Left ventricle myocardium inferior (tissue), 1 donor: ENCODE measurements at places on chromosomes 2 and 18.

GRCh38 chr18:78679031-78679430 is 300.6 kb upstream of the SALL3 start:
- no peak for DNase-seq

DNA sequence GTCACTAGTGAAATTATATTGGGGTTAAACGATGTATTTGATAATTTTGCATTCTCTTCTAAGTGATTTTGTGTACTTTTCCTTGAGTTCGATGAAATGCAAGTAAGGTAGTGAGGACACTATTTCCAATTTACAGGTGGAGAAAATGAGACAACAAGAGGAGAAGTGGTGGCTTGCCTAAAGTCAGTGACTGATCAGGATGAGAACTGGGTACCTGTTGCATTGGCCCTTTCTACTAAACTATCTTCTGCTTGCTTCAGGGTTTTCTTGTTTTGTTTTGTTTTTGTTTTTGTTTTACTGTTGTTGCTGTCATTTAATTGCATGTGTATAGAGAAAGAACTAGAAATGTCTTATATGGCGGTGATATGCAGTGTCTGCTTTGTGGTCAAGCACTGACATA is 31.4 kb upstream of the FBXO11 start:
- no peak for DNase-seq

GRCh38 chr18:7737550-7737949 is 170.4 kb downstream of the PTPRM start:
- no peak for DNase-seq

DNA sequence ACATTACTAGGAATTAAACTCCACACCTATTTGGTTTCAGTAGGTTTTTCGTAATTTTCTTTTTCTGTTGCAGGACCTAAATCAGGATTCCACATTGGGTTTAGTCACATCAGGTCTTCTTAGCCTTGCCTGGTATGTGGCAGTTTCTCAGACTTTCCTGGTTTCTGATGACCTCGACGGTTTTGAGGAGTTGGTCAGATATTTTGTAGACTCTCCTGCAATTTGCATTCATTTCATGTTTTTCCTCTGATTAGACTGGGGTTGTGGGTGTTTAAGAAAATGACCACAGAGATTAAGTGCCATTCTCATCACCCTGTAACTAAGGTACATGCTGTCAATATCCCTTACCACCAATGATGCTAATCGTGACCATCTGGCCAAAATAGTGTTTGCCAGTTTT is 97.3 kb upstream of the ST6GAL2 start:
- DNase-seq, result no peak

- no peak for DNase-seq
Measured at GRCh38 chr18:4586731-4587130, 131.6 kb upstream of the DLGAP1 start.

DNA sequence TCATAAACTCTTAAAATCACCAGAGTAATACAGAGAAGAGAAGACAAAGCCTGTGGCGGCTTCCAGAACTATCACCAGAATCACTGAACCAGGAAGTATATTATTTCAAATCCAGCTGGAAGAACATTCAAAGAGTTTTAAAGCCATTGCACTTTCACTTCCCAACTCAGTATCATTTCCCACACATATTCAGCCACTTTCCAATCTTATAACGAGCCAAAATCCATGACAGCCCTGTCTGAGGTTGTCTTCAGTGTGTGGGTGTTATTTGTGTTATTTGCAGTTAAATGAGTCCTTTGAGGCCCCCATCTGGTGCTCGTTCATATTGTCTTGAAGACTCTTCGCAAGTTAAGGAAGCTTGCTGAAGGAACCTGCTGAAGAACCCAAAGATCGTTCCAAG is 559.9 kb downstream of the TSN start:
- no peak for DNase-seq

DNA sequence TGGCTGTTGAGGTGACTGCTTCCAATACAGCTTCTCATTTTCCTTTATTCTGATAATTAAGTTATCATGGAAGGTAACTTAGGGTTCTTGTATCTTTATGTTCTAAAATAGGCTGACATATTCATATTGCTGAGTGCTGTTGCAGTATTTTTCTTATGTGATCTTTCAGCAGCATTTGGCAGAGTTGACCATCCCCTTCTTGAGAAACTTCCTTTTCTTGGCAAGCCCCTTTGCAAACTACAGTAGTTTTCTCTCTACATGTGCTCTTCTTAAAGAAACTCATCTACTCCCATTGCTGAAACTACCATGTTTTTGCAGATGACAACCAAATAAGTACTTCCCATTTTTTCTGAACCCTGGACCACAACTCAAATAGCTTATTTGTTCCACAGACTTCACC is 476.5 kb upstream of the TRIB2 start:
- DNase-seq, result no peak

DNA sequence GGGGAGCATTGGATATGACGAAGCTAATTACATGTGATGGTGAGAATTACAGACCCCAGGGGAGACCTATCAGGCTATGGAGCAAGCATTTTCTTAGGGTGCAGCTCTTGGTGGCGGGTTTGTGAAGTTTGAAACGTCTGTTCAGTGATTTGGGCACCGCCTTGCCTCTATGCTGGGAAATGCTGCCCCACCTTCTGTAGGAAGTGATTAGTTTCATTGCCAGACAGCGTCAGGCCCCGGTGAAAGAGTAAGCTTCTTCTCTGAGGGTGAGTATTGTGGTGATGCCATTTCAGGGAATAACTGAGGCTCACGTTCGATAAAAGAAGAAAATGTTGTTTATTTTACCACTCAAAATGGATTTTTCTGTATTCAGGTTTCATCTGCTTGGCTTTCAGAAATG is 186.2 kb upstream of the CDH2 start:
- DNase-seq, result no peak

DNA sequence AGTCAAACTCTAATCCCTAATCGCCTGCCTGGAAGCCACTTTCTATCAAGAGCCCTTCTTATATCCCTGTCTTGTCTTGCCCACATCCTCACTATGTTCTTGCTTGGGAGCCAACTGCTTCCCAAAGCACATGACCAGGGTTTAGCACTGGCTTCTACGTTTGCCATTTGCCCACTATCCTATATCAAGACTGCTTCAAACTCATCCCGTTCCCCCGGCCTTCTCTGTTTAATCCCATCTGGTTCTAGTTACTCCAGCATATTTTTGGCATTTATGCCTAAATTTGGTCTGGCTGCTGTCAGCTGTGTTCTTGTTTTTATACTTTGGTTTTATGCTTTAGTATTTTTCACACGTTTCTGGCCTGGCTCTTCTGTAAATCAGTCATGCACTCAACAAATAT is 40.2 kb downstream of the POLR1A start:
- DNase-seq, result no peak

DNA sequence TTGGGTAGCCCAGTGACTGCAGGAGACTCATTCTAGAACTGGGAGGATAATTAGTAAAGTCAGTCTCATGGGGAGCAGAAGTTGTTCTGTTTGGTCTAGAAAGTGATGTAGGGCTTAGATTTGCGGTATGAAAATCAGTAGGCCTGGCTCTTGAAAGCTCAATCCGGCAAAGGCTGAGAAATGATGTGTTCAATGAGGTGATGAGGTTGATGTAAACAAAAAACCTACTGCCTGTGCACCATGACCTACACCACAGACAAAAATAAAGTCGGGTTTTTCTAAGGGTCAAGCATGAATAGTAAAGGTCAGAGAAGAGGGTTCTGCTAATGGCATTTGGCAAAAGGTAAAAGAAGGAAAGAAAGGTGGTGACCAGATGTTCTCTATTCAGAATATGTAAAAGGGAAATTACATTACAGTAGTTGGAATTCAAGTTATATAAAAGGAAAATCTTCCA is 80.8 kb upstream of the COL5A2 start:
- DNase-seq, result no peak

DNA sequence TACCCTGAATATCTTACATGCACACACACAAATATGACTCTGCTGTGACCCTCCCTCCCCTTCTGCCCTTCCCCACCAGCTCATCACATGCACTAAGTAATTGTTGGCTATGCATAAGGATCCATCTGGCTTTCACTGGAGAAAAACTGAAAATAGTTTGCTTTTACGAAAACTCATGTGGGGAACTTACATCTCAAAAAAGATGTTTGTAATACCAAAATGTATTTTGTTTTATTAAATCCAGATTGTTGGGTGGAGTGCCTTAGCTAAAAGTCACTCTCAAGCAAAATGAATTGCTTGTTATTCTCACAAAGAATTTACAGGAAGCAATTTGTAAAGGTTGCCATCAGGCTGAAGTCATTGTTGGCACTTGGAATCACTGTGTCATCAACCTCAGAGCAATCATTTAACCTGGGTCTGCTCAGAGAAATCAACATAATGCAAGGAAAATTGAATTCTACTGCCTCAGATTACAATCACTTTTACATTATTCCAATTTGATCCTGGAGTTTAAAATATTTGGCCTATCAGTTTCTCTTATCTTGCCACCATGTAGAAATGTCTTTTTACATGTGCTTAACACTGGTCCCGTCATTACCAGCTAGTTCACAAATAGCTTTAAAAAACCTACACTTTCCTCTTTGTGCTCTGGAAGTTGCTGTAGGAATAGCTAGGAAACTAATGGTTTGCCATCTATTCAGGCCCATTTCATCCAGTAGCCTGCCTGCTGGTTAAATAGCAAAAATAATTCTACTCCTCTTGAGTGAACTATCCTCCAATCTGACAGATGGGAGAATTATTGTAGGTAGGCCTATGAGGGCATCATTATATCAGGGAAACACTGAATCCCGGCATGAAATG is 90.3 kb upstream of the TMEM17 start:
- DNase-seq, result no peak

DNA sequence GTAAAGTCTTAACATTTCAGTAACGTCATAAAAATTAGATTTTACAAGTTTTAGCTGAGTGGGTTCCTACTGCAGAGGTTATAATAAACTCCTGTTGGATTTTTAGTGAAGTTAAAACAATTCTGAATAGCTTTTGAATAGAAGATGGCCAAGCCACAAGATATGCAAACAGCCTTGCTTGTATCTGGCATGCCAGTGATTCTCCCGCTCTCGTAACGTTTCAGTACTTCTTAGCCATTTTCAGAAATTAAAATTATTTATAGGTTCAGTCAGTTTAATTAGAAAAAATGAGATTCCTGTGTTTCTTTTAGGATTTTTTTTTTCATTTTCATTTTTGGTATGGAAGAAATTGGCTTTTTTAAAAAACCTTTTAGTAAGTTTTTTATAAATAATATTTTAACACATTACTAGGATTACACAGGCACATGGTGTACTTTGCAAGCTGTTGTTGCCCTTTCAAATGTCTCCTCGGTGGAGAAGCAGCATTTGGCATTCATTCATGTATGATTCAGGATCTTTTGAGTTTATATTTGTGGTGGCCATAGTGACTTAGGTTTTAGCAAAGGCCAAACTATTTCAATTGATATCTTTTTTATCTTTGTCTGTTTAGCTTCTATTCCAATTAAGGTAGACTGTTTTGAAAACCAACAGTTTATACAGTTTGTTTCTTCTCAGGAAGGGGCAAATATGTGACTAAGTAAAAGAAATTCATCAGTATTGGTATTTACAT is 30.6 kb upstream of the RND3 start:
- DNase-seq, result no peak

- no peak for DNase-seq
Measured at GRCh38 chr2:74052732-74053710, 68.3 kb downstream of the TET3 start.

- DNase-seq, result no peak
Measured at GRCh38 chr2:145596416-145596815, 1076.5 kb upstream of the ZEB2 start.

DNA sequence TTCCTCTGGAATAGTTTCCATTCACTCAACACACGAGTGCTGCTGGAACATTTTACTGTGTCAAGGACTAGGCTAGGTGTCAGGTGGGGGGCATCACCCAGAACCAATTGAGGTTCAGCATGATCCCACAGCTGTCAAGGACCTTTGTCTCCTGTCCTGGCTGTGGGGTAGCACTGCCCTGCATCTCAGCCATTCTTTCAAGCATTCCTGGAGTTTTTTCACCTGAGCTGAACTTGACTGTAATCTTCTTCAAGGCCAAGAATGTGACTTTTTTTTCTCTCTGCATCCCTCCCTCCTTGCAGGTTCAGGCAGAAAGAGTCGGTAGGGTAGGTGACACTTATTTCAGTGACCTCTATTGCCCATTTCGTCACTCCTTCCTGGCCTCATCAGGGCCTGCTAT is 3.5 kb downstream of the MAPK4 start:
- no peak for DNase-seq

DNA sequence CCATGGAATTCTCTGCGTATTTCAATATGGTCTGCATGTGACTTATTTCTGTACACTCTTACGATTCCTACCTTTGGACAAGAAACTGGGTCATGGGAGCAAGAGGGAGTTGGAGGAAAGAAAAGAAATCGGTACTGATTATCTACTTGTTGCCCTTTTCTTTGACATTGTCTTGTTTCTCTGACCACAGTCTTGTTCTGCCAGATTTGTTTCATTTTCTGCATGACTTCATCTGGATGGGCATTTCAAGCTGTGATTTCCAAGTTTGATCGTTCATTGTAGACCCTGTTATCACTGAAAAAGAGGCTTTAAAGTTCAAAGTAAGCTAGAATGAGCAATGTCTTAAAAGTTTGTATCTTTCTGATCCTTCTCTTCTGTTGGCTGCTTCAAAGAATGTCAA is 2186.3 kb upstream of the CELF4 start:
- DNase-seq, result no peak

- DNase-seq, result no peak
Measured at GRCh38 chr18:70469916-70470315, 181.1 kb downstream of the SOCS6 start.

DNA sequence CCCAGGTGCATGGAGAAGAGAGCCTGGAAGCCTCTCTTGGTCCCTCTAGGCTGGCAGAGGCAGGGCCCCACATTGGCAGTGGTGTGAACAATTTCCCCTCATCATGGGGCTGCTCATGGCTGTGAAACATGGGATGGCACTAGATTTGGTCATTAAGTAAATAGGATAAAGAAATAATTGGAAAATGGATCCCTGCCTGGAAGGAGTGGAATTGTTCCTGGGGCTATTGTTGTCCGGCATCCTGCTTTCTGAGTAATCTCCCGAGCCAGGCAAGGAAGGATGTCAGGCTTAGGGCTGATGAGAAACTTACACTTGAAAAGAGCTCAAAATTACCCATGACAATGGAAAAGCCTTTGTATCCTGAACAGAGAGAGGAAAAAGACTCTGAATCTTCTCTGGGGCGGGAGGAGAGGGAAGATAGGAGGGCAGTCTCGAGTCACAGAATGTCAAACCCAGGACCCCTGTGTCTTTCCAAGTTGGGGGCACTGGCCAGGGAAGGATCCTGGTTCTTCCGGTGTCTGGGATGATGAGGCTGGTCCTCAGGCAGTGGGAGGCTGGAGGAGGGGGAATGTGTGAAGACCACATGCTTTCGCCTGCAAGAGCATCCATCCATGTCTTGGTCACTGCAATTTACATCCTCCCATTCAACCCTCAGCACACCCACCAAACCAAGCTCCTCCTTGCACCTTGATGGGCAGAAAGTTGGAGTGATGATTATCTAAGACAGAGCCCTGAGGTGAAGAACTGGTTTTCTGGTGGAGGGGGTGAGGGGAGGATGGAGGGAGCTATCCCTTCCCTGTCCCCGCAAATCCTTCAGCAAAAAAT is 27.1 kb upstream of the STEAP3 start:
- no peak for DNase-seq

- DNase-seq, result no peak
Measured at GRCh38 chr2:61172671-61173070, 10.7 kb downstream of the C2orf74 start.
